ENCODE measurements at places on chromosomes 2 and 18.

GRCh38 chr2:168543935-168544334, 87.9 kb downstream of the CERS6 start:
- DNase-seq, result no peak

GRCh38 chr2:13686262-13686661, 946.3 kb upstream of the LRATD1 start:
- no peak for DNase-seq

- DNase-seq, result no peak
These were observed 47.4 kb upstream of the MTCL1 start for GRCh38 chr18:8657873-8658470.

GRCh38 chr2:39511605-39512433, 74.7 kb upstream of the MAP4K3 start:
- DNase-seq, result no peak

GRCh38 chr2:58107803-58108710, 61.5 kb downstream of the VRK2 start:
- no peak for DNase-seq

DNA sequence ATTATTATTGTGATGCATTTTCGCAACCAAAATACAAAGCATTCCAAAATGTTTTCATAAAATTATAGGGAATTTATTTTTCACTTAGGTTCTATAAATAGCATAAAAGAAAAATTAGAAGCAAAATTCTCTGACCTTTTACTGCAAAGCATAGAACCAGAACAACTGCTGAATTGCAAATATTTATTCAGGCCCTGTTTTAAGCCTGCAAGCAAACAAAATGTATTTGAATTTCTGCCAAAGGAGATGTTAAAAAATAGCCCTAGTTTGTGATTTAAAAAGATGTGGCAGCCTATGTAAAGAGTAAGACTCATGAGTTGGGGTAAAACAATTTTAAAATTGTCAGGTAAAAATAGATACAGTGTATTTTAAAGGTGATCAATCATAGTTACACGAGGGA, 138.1 kb downstream of the KCNJ3 start:
- no peak for DNase-seq

DNA sequence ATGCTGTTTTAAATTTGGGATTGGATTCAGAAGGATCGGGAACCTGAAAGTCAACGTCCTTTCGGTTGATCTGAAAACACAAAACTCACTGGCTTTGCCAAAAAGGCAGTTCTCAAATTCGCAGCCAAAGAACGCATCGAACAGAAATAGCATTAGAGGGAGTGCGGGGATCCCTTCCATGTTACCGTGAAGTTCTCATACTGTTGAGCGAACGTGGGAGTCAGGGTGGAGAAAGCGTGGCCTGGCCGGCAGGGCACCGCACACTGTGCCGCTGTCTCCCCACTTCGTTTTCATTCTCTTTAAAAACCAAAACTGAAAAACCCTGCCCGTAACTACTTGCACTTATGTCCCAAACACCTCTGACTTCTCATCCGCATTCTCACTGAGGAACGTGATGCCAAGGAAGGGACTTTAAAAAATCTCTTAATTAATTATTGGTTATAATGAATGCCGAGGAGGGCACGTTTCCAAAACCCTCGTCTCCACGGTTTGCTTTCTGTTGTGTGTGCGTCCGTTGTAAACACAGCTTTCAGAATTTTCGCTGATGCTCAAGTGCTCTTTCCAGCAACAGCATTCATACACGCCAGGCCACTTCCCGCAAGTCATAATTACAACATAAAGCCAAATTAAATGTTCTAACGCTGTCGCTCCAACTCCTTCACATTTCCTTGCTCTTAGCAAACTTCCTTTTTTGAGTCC, 60.9 kb upstream of the TWIST2 start:
- DNase-seq, result no peak

- DNase-seq, result no peak
These were observed 85.7 kb upstream of the GALNT13 start for GRCh38 chr2:153786016-153786415.

DNA sequence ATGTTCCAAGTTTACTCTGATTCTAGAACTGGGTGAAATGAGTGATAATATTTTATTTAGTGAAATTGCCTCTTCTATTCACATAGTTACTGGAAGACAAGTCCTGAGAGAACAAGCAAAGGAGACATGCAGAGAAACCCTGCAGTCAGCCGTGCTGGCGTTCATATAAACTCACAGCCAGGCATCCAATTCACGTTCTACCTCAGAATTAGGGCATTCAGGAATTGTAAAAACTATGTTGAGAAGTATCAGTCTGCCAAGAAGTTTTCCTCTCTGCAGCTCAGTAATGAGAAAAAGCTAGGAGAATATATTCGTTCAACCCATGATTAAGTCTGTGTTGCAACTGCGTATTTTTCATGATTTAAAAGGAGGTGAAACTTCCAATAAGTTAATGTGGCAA, 156.2 kb upstream of the DSEL start:
- no peak for DNase-seq

DNA sequence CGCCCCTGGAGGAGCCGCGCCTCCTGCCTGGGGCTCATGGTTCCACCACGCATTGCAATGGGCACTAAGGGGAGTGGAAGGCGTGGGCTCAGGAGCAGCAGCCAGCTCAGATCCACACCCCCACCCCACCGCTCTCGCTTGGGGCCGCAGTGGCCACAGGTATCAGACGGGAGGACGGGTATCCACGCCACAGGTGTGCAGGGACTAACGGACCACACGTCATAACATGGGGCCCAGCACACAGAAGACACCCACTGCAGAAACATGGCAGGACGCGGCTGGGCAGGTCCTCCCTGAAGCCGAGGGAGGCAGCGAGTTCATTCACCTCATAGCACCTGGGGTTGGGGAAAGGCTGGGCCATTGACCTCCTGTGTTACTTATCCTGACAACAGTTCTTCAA, 13.0 kb downstream of the HDAC4 start:
- no peak for DNase-seq

DNA sequence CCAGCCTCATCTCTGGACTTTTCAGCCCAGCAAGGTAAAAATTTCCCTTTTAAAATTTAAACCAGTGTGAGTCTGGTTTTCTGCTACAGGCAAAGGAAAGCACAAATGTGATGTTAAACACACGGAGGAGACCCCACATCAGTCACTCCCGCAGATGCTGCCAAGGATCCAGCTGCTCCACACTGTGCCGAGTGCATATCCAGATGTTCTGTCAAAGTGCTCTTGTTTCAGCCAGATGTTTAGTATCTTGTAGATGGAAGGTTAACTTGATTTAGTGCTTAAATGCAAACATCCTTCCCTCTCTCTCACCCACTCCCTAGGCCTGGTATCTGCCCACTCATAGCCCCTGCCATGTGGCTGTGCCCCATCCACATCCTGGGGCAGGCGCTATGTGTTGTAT, 15.8 kb upstream of the ATOH8 start:
- no peak for DNase-seq

DNA sequence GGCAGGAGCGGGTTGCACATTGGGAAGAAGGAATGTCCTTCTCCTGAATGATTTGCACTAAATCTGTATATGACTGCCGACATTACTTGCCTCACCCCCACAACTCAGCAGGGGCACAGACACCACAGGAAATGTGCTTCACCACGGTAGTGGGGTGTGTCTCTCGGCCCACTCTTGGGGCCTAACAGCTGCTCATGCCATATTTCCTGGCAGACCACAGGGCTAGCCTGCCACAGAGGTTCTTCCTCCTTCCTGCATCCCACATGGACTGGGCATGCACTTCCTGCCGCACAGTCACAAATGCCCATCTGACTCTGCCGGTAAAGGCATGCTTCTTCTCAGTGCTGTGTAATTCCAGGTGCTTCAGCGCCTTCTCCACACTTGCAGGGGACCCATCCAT, 10.3 kb upstream of the PAPOLG start:
- DNase-seq, result no peak

DNA sequence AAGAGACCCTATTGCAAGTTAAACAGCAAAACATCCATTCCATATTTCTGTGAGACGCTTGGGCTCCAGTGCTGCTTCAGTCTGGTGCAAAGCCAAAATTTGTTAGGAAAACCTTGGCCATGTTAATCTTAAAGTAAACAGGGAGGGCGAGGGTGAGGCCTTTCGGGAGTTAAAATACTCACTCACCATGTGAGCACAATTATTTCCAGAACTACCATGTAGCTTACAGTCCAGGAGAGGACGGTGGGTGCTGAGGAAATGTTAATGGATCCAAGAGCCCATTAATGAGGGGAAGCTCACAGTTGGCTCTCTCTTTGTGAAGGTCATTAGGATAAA, 286.4 kb downstream of the SLC8A1 start:
- no peak for DNase-seq

GRCh38 chr2:149625671-149626070, 38.1 kb upstream of the MMADHC start:
- DNase-seq, result no peak

- DNase-seq, result no peak
These were observed 94.5 kb upstream of the CHRNA1 start for GRCh38 chr2:174858745-174859144.

DNA sequence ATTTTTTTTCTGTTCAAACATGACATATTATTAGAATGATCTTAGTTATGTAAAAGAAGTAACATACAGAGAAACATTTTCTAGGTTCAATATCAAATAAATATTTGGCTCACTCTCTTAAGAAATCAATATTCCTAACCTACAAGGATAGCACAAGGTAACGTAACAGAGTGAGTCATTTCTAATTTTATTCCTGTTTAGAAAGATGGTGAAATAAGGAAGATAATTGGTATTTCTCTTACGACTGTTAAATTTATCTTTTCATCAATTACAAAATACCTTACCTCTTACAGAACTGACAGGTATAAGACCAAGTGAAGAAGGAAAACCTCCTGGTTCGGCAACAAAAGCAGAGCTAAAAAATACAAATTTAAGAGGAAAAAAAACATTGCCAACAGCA, 45.1 kb downstream of the PRELID3A start:
- no peak for DNase-seq

DNA sequence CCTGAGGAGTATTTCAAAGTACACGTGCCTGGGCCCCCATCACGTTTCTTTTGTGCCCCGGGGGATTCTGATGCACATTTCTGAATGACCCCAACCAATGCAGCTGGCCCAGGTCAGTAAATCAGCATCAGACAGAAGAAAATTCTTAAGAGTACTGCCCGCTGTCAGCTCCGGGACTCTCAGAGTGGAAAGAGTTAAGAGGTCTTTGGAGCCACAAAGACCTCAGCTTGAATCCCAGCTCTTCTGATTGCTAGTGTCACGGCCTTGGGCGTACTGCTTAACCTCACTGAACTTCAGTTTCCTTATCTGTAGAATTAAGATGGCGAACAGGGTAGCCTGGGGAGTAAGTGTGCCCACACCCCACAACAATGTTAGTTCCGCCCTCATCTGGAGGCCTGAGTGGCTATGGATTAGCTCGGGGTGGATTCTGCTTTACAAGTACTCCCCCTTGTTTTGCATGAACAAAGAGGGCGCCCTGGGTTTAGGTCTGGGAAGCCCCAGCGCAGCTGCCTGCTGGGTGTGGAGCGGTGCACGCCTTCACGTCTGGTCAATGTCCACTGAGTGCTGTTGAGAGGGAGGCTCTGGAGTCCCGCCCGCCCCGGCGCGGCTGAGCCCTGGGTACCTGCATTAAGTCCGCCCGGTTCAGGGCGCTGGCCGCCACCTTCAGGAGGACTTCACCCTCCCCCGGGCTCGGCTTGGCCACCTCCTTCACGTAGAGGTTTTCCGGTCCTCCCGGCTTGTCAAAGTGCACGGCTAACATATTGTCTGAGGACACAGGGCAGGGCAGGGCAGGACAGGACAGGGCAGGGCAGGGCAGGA, 858 bp downstream of the TP53I3 start:
- peak; percentile 61 for DNase-seq

- DNase-seq, result no peak
These were observed 12.2 kb downstream of the CNDP2 start for GRCh38 chr18:74508366-74508765.

DNA sequence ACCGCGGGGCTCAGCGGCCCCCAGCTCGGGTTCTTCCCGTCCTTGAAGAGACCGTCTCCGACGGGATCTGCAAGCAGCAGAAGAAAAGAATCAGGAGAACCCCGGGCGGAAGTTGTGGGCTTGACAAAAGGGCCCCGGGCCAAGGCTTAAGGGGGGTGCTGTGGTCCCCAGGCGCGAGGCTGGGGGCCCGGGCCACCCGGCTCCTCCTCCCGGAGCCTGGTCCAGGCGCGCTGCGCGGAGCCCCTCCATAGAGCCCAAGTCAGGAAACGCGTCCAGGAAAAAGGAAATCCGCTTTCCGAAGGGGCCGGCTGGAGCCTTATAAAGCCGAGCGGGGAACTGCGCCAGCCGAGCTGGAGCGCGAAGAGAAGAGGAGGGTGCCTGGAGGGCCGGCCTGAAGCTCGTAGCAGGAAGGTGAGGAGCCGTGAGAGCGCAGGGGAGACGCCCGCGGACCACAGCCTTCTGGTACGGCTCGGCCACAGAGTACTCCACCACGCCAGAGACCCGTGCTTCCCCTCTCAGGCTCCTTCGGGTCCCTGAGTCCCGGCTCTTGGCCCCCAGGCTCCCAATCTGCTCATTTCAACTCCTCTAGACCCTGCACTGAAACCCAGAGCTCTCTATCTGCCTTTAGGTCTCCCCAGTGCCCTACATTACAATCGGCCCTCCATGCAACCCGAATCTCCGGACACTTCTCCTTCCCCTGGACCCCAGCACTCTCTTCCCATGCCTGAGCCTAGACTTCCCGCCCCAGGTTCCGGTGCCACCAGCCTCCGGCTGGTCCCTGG, 554 bp downstream of the FEV start:
- no peak for DNase-seq

- DNase-seq, result no peak
These were observed 710.0 kb downstream of the LRRTM4 start for GRCh38 chr2:76812156-76812555.

GRCh38 chr2:102106133-102106556, 36.4 kb upstream of the IL1R1 start:
- DNase-seq, result no peak

DNA sequence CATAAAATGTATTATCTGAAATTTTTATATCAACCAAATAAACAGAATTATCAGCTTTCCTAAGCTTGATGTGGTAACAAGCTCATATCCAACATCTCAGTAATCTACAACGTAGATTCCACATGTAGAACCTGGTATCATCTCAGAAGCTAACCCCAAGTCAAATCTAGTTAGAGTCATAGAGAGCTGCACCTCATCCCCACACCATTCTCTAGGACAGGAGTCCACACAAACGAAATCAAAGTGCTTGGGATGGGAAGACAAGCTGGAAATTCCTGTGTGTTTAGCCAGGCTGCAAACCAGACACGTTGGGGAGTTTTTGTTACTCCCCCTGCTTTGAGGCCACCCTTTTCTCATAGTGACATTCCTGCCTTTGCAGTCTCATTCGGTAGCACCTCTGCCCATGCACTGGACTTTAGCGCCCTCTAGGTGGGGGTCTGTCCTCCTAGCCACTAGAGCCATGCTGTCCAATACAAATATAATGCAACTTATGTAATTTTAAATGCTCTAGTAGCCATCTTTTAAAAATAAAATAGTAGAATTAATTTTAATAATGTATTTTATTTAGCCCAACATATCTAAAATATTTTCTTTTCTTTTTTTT, 28.1 kb upstream of the SATB2 start:
- DNase-seq, result no peak

GRCh38 chr2:192885569-192886160, 690.9 kb upstream of the TMEFF2 start:
- DNase-seq, result no peak

All from cortex of kidney (tissue), 1 donor.